Hair follicle dermal papilla cell (primary cell): ENCODE measurements at places on chromosomes 1 and 21. TPM values are rescaled to one million over a fixed set of nuclear protein-coding genes. Genes with fewer than 3 reads are reported as not detected.

The TAS1R1 gene
- total RNA-seq, result 0.49 and 0.65 TPM in 2 replicates

The TMEM82 gene
- total RNA-seq, result not detected in 2 replicates

The PLD5 gene
- not detected in 2 replicates for total RNA-seq

The MYOG gene
- total RNA-seq, result not detected in 2 replicates

The IFNGR2 gene
- total RNA-seq, result 50.9 and 52.1 TPM in 2 replicates

The PRMT2 gene
- total RNA-seq, result 167 and 171 TPM in 2 replicates

The KLF17 gene
- 0.16 TPM in 1 of 2 replicates, not detected in the other for total RNA-seq

The PLEKHG5 gene
- 12.6 and 18.0 TPM in 2 replicates for total RNA-seq

The CHD5 gene
- total RNA-seq, result 0.12 and 0.16 TPM in 2 replicates

The LCE2C gene
- not detected in 2 replicates for total RNA-seq

The RASAL2 gene
- 50.2 and 53.7 TPM in 2 replicates for total RNA-seq

The CRYAA gene
- total RNA-seq, result not detected in 2 replicates

The ALDH4A1 gene
- total RNA-seq, result 14.6 and 19.3 TPM in 2 replicates

The KCNJ15 gene
- 1.3 and 1.9 TPM in 2 replicates for total RNA-seq

The SPRR2F gene
- not detected in 2 replicates for total RNA-seq

The TFAP2E gene
- total RNA-seq, result 0.32 and 0.61 TPM in 2 replicates

The SHISAL2A gene
- 0.16 TPM in 1 of 2 replicates, not detected in the other for total RNA-seq

The CALML6 gene
- total RNA-seq, result 0.16 and 1.2 TPM in 2 replicates

The ANXA9 gene
- 0.16 TPM in 1 of 2 replicates, not detected in the other for total RNA-seq

The OR2T27 gene
- total RNA-seq, result not detected in 2 replicates

The GBP6 gene
- 0.16 TPM in 1 of 2 replicates, not detected in the other for total RNA-seq
